ENCODE measurements at places on chromosomes 16 and 17.

- no peak for DNase-seq
These were observed 132.7 kb downstream of the CCDC182 start for GRCh38 chr17:57612202-57613071.

DNA sequence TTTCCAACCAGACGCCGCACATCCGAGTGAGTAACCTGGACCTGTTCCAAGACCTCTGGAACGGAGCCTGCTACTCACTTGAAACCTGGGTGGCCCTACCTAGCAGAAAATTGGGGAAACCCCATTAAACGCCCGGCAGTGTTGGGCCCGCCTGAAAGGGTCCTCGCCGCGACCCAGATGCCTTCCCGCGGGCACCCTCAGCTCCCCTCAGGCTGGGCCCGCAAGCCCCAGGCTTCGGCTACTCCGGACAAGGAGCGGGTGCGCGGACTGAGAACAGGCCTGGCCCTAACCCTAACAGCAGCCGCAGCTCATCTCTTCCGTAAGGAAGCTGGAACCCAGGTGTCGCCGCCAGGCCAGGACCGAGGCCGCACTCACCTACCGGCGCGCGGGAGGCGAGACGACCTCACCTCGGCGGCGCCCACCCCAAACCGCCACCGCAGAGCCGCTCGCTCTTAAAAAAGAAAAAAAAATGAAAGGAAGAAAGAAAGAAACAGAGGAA, 344 bp downstream of the PSME3IP1 start:
- peak; percentile 78 for DNase-seq

- no peak for DNase-seq
These were observed 80.2 kb downstream of the RPTOR start for GRCh38 chr17:80624864-80625263.

DNA sequence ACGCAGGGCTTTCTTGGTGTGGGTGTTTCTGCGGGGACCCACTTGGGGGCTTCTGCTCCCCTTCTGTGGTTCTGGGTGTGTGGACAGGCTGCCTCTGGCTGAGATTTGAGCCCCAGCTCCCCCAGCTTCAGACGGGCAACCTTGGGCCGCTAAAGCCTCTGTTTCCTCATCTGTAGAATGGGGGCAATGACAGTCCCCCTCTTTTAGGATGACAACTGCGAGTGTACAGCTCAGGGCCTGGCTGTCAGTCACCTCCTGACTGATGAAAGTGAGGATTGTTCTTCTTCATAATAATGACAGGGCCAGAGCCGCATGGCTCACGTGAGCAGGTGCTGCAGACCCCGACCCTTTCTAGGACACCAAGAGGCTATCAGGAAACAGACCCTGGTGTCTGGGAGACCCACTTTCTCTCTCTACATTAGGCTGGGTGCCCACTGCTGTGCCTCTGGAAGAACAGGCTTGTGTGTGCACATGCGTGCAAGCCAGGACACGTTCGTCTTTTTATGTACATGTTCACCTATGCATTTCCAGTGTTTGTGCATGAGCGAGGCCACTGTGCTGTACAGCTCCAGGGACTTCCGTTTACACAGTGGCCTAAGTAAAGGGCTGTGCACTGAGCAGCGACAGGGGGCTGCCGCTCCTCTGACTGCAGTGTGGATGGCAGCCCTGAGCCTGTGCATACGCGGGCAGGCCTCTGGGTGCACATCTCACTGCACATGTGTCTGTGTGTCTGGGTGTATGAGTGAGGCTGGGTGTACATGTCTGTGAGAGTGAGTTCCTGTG, 4.6 kb downstream of the SPNS3 start:
- no peak for DNase-seq

DNA sequence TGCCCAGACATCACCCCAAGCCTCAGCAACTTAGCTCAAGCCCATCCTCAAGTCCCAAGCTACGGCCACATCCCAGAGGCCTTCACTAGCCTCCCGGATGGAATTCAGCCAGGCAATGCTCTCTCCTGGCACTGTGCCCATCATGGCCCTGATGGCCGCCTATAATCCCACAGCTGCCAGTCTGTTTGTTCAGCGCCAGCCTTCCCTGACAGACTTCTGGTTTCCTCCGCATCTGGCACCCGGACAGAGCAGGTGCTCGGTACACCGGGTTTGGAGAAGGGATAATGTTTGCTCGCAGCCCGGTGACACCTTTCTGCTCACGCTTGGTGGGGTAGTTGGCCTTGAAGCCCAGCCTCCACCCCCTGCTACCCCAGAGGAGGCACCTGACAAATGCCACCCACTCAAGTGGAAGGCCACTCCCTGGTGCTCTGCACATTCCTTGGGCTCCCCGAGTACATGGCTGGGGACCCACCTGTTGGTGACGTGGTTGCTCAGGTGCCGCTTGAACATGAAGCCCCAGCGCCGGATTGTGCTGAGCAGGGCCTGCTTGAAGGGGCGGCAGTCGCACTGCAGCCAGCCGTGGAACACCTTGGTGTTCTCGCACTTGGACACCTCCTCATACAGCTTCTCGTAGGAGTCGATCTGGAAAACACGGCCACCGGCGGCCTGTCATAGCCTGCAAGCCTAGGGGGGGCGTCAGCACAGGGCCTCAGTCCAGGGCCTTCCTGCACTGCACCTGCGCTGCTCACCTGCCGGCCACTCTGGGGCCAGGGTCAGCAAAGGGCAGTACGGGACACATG, 47.1 kb downstream of the DNAH17 start:
- DNase-seq: no peak

GRCh38 chr16:52837251-52837650, 215.4 kb downstream of the CHD9NB start:
- peak; percentile 40 for DNase-seq

GRCh38 chr17:5780476-5780875, 196.2 kb upstream of the NLRP1 start:
- DNase-seq: peak; percentile 81

DNA sequence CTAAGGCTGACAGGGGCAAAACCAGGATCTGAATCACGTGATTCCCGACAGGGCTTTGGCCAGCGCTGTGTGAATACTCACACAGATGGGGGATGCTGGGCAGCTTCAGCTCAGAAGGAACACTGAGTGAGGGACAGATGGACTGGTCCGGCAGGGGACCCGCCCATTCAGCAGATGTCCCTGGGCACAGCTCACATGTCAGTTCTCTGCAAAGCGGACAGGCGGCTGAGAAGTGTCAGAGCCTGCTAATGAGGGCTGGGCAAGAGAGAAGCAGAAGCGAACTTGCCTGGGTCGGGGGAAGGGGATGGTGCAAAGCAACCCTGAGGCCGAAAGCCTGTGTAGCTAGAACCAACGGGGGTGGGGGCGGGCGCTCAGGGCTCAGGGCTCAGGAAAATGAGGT, 11.9 kb upstream of the GLIS2 start:
- no peak for DNase-seq

GRCh38 chr16:71855937-71856662, 10.3 kb downstream of the ATXN1L start:
- peak; percentile 30 for DNase-seq

- DNase-seq: no peak
These were observed 28.2 kb upstream of the TMEM220 start for GRCh38 chr17:10758062-10758461.

- DNase-seq: no peak
These were observed 66.8 kb downstream of the SRCIN1 start for GRCh38 chr17:38538906-38539305.
